ENCODE measurements at places on chromosomes 16 and 17.

GRCh38 chr17:47212458-47212857 is 3.3 kb downstream of the MYL4 start:
- no peak for DNase-seq

- no peak for DNase-seq
These were observed 17.8 kb downstream of the PLLP start for GRCh38 chr16:57266531-57267260.

GRCh38 chr17:57911834-57912673 is 43.2 kb downstream of the CUEDC1 start:
- no peak for DNase-seq

GRCh38 chr16:11742093-11742535 is 543 bp downstream of the TXNDC11 start:
- peak; percentile 41 for DNase-seq

DNA sequence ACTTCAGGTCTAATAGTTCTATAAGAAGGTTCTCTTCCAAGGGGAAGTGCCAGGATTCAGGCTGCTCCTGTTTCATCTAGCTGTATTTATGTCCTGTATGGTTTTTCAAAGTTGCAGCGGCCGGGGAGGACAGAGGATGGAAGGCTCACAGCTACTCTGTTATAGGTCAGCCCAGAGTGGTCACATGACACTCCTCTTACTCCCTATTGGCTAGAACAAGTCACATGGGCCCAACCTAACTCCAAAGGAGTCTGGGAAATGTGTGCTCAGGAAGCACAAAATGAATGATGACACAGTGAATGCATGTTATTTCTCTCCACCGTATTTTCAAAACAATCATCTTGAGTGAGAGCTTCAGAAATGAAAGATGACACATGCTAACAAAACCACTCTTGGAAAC is 645.1 kb upstream of the RBFOX1 start:
- DNase-seq, result no peak

GRCh38 chr16:88343271-88343791 is 39.4 kb upstream of the ZNF469 start:
- DNase-seq, result no peak

GRCh38 chr17:52383493-52384100 is 225.1 kb upstream of the CA10 start:
- peak; percentile 6 for DNase-seq

DNA sequence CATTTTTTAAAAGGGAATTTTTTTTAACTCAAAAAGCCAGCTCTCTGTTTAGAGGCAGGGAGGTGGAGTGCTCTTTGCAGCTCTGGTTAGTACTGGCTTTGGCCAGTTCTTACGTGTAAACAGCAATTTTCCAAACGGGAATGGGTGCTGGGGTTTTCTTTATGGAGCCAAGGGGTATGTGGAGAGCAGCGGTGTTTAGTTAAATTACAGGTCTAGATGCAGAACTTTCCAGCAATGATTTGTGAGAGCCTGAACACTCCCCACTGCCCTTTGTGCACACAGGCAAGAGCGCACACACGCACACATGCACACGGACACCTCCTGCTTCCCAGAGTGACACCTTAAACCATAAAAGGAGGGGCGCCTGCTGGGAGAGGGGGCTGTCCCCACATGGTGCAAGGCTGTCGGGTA is 140.2 kb downstream of the MSI2 start:
- DNase-seq, result no peak

- DNase-seq, result no peak
These were observed 143.3 kb downstream of the STX8 start for GRCh38 chr17:9432134-9432885.

DNA sequence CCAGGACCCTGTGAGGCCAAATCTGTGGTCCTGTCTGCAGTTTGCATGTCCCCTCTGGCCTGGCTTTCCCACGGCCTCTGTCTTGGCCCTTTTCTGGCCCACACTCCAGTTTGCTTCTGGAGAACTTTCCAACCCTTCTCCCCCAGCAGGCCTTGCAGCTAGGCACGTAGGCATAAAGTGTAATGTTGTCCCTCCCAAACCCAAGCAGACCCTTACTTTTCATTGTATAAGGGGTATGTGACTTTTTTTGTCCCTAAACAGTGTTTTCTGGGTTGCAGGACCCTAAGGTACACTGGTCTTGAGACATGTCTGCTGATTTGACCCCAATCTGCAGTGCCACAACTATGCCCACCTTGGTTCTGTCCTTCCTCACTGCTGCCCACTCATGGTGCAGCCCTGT is 15.6 kb upstream of the SMPD3 start:
- no peak for DNase-seq

- DNase-seq, result no peak
These were observed 59.4 kb downstream of the RTN4RL1 start for GRCh38 chr17:1965556-1966273.

DNA sequence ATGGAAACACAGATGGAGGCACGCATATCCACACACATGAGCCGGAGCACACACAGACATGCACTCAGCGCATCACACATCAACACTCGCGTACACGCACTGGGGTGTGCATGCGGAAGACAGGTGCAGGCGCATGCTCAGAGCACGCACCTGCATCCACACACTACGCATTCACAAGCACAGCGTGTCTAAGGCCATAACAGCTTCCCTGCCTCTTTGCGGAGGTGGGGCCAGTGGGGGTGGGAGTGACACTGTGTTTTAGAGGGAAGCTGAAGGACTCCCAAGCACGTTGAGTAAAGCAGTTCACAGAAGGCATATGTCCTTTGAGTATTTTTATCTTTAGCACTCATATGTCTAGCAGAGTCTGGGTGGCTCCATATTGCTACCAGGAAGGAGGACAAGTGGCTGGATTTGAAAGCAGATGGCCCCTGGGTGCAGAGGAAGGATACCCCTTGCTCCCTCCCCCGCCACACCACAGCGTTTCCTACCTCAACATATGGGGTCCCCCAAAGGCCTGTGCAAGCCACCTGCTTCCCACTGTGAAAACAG is 68.6 kb upstream of the TOB1 start:
- DNase-seq, result no peak

GRCh38 chr17:15090533-15090932 is 174.6 kb downstream of the PMP22 start:
- no peak for DNase-seq

GRCh38 chr17:32993977-32994376 is 2.3 kb downstream of the SPACA3 start:
- DNase-seq, result no peak

- DNase-seq, result no peak
These were observed 50.8 kb upstream of the ZCCHC14 start for GRCh38 chr16:87543436-87544191.

- no peak for DNase-seq
These were observed 25.3 kb downstream of the CDK5RAP3 start for GRCh38 chr17:47996201-47996600.

GRCh38 chr16:66503030-66503429 is 46.9 kb downstream of the TK2 start:
- DNase-seq, result no peak

GRCh38 chr16:12010388-12011251 is 34.1 kb downstream of the SNX29 start:
- DNase-seq, result no peak

DNA sequence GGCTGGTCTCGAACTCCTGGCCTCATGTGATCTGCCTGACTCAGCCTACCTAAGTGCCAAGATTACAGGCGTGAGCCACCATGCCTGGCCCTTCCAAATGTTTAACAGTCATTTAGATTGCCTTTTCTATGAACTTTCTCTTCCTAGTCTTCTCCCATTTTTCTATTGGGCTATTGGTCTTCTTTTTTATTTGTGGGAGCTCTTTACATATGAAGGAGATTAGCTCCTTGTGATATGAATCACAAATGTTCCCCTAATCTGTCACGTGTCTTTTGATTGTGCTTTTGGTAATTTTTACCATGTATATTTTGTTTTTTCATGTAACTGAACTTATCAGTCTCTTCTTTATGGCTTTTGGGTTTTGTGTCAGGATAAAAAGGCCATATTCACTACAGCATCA is 11.9 kb downstream of the ADCY7 start:
- no peak for DNase-seq

DNA sequence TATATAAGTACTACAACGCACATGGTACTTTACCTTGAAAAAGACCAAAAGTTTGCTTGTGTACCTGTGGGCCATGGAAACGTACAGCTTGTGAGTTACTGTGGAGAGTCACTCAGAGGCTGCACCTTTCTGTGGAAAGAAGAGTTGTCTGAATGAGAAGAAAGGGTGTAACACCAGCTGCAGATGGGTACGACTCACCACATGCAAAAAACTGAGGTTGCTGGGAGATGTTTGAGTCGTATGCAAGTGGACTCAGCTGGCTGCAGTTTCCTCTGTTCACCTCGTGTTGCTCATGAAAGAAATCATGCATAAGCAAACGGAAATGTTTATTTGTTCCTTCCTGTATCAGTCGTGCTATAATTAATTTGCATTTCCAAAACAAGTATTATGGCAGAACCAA is 22.4 kb upstream of the DYNLRB2 start:
- no peak for DNase-seq

DNA sequence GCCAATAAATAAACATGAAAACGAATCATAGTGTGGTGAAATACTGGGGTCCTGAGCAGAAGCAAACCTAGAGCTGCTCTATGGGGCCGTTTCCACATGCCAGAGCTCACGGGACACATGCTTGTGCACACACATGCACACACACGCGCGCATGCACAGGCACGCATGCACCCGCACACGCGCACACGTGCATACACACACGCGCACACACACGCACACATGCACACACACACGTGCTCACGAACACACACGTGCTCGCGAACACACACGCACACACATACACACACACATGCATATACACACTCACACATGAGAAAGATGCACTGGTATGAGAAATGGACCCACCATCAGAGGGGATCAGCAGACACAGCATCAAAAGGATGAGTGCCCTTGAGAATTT is 52.2 kb upstream of the DNAJA2 start:
- DNase-seq, result no peak

DNA sequence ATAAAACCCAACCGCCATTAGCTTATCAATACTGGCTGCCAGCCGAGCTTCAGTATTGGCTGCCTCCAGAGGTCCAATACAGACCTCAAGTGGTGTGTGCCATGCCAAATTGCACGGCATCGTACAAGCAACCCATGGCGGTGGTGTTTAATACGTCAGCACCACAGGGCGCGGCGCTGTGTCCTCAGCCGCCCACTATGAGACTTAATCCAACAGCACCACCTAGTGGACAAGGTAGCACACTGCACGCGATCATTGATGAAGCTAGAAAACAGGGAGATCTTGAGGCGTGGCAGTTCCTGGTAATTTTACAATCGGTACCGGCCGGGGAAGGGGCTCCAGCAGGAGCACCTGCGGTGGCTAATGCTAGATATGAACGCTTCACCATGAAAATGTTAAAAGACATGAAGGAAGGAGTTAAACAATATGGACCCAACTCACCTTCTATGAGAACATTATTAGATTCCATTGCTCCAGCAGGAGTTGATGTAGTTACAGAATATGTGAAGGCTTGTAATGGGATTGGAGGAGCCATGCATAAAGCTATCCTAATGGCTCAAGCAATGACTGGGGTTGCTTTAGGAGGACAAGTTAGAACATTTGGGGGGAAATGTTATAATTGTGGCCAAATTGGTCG is 15.4 kb downstream of the FLYWCH1 start:
- peak; percentile 78 for DNase-seq

- no peak for DNase-seq
These were observed 244.4 kb downstream of the HS3ST3B1 start for GRCh38 chr17:14545156-14545906.

DNA sequence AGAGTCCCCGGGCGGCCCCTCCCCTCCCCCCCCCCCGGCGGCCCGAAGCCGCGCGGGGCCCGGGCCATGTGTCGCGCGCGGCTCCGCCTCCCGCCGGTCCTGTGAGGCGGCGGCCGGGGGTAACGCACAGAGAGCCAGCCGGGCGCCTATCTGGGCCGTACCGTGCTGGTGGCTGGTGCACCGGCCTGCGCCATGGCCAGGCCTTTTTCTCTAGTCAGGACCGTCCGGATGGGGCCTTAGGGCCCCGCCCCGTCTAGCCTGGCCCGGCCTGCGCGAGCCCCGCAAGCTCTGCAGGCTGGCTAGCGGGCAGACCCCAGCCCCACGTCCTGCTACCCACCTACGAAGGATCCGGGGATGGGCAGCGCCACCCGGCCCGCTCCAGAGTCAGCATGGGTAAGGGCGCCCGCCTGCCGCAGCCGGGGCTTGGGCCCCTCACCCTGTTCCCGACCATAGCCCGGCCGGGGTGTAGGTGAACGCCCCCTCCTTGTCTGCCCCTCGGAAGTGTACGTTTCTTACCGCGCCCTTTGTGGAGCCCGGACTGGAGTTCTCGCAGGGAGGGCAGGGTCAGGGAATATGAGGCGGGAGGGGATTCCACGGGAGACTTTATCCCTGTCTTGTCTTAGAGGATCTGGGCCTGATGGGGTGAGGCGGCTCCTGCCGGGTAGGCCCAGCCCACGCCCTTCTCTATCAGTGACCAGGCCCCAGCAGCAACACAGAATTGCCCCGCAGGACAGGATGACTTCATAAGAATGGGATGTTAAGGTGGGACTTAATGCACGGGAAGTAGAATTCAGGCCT is at the start of gene CENPT:
Gene CENPT (minus strand): TSS at position 630 of the 798 bp plus-strand sequence. CDS start 13,834 bp downstream, outside the sequence.
- peak; percentile 11 for DNase-seq

GRCh38 chr17:12977008-12977751 is 40.6 kb downstream of the ELAC2 start:
- DNase-seq, result no peak

DNA sequence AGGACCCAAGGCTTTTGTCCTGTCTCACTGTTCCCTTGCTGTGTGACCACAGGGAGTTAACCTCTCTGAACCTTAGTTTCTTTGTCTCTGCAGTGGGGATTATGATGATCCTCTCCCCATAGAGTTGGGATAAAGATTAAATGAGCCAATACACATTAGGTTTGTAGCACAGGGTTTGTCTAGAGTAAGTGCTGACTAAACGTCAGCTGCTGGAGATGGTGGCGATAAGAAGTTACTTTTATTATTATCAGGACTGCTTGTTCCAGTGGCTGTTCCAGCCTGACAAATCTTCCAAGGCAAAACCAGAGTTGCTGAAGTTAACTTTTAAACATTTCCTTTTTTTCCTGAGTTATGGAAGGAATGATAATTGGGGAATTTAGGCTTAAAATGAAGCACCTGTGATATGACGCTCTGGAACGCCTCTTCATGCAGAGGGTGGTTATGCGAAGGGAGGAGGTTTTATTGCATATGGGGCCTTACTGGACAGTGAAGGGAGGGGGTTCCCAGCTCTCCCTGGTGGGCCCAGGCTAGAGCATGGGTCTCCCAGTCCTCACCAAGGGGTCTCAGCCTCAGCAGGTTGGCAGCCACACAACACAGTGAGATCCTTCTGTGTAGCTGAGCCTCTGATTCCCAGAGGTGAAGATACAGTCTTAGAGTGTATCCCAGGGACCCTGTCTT is 35.8 kb downstream of the PLCG2 start:
- DNase-seq, result no peak

DNA sequence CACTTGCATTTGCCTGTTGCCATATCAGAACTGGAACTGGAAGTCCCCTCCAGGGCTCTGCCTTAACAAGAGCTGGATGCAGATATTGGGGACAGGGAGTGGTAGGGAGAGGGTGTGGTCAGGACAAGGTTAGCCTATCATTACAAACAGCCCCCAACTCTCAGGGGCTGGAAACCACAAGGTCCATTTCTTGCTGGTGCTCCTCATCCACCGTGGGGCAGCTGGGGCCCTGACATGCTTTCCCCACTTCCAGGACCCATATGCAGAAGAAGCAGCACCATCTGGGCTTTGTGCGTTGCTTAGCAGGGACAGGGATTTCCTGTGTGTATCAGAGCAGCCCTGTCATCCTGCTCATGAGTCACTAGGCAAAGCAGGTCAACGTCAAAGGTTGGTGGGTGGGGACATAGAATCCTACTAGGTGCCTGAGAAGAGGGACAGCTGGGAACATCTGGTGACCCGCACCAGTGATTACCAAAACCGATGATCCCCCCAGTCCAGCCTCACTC is 26.9 kb downstream of the RGS9 start:
- DNase-seq, result peak; percentile 51

Data from stimulated activated naive B cell treated with anti-CD40 and anti-IgM and Interleukin-4, amounts not matched to agents 10 μg/mL and 1 μg/mL and 100 μg/mL, for 72 hours (primary cell).